SK-MEL-5 (cell line): ENCODE measurements at places on chromosomes 3 and 15. TPM values are rescaled to one million over a fixed set of nuclear protein-coding genes. Genes with fewer than 3 reads are reported as not detected.
A peak's percentile ranks its signal among the peaks of the same experiment; 100 is the strongest.

DNA sequence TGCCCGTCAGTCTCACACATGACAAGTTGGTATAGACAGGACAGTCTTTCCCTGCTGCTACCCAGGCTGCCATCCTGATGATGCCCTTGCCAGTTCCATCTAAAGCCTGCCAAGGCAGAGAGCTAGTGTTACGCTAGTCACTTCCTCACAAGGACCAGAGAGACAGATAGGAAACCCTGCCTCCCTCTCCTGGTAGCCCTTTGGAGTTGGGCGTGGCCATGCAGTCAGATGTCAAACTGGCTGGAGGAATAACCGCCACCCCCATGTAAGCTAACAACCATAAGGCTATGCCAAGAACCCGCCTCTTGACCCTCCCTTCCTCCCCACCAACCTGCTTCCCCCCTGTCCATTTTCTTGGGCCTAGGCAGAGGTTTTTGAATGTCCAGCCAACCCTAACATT is 2.8 kb downstream of the TMEM115 start:
- DNase-seq, result no peak

- no peak for DNase-seq
These were observed 75.7 kb downstream of the GAP43 start for GRCh38 chr3:115698851-115699591.

- no peak for DNase-seq
These were observed 61.4 kb upstream of the ZBTB38 start for GRCh38 chr3:141306922-141307321.

GRCh38 chr15:40428185-40428584 is 12.6 kb upstream of the BAHD1 start:
- DNase-seq, result no peak

DNA sequence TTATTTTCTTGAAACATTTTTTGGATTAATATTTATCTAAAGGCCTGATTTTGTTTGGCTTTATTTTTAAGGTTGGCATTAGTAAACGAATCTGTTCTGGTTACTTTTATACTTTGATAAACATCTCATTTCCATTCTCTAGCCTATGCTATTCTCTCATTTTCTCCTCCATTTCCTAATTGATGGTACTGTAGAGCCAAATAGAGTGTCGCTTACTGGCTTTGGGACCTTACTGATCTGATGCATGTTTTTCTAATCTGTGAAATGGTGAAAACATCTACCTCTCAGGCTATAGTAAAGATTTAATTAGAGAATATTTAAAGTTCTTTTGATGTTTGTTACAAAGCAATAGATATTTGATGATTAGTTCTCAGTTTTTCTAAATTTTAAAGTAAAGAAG is 1.6 kb downstream of the LNP1 start:
- peak; percentile 16 for DNase-seq

EFHB gene
- total RNA-seq, result 2.1 TPM in 1 of 2 replicates, not detected in the other

GASK1A gene
- total RNA-seq, result 0.11 TPM in 1 of 2 replicates, not detected in the other
